Stimulated activated CD8-positive, alpha-beta memory T cell treated with anti-CD3 and anti-CD28 coated beads, Interleukin-7, amount 100 ng/mL, for 24 hours (primary cell): ENCODE measurements at places on chromosomes 16 and 17.

DNA sequence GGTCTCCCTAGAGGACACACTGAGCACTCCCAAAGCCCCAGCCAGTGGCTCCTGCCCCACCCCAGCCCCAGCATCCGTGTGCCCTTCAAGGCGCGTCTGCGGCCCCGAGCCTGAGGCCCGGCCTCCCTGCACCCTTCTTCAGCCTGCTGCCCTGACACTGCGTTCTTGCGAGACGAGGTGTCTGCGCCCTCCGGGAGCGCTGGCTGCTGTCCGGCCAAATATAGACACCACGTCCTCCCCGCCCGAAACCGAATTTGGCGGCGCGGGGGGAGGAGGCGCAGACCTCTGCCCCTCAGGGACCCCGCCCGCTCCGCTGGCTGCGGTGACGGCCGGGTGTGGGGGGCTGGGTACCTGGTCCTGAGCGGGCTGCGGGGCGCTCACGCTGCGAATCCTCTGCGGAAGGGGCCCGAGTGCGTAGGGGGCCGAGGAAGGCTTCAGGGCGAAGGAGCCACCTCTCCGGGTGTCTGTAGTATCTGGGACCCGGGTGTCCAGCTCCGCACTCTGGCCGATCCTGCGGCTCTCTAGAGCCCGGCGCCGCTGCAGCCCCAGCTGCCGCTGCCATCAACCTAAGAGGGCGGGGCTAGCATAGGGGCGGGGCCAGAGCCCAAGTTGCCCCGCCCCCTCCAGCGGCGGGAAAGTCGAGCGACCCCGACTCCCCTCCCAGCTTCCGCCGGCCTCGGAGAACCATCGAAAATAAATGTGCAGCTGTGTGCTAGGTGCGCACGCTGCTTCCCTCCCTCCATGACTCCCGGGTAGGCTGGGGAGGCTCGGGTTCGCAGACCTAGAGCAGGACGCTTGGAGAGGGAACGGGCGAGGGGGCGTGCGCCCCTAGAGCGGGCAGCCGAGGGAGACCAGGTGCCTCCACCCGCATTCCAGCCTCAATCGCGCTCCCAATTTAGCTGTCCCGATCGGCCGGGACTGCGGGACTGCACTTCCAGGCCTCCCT, at the start of gene CORO6:
TSS of gene CORO6 (minus strand) at position 576 of the 946 bp plus-strand sequence. CDS start 1,491 bp downstream, outside the sequence.
- DNase-seq: no peak

DNA sequence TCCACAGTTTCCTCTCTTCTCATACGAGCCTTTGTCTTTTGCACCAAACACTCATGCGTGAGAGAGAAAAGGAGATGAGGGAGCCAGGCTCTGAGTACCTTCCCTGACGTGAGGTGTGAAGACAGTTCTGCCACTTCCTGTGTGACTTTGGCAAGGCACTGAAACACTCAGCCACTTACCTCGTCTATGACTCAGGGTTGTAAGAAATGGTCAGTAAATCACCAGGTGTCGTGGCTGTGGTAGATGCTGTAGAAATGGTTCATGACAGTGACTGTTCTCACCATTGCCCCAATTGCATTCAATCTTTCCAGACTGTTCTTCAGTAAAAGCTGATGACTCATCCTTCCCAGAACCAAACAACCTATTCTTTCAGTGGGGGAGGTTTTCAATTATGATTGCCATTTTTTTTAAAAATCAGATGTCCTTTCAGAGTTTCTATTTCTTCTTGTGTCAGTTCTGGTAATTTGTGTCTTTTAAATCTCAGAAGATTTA, 49.2 kb upstream of the CBFA2T3 start:
- peak; percentile 10 for DNase-seq

DNA sequence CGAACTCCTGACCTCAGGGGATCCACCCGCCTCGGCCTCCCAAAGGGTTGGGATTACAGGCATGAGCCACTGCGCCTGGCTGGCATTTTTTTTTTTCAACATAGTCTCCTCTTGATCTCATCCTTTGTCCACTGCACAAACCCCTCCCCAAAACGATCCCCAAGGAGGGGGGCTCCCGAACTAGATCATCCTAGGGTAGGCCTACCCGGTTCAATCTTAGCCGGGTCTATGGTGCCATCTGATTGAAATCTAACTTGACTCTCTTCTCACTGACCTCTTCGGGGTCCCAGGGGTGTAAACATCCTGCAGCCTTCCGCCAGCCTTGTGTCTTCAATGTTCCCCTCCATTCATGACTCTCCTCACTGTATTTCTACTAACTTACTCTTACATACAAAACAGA, 140.5 kb upstream of the CRHR1 start:
- DNase-seq: no peak

DNA sequence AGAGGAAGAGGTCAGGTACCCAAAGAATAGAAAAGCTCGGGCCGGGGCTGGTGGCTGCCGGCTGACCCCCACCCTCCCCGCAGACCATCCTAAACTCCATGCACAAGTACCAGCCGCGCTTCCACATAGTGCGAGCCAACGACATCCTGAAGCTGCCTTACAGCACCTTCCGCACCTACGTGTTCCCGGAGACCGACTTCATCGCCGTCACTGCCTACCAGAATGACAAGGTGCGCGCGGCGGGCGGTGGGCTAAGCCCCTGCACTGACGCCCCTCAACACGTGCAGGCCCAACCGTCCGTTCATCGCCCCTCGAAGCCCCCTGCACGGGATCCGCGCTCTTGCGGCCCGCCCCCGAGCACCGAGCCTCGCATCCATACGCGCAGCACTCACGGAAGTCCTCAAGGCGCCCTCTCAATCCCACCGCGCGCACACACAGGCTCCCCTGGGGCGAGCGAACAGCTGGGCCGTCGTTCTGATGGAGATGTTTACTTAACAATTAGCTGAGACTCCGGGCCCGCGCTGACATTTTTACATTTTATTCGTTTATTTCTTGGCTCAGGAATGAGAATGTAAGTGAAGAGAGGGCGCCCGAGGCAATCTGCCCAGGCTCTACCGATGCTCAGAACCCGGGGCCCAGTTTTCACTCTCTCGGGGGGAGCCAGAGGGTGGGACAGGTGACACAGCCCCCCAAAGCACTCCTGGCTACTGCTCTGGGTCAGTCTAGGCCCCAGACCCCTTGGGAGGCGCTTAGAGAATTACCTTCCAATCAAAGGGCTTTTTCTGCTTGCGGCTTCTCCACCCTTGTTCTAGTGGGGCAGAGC, 3.5 kb downstream of the TBX2 start:
- DNase-seq: no peak

GRCh38 chr17:3928406-3928805, 12.1 kb upstream of the P2RX1 start:
- DNase-seq: no peak

GRCh38 chr17:29483503-29483902, 83.3 kb downstream of the ABHD15 start:
- no peak for DNase-seq

DNA sequence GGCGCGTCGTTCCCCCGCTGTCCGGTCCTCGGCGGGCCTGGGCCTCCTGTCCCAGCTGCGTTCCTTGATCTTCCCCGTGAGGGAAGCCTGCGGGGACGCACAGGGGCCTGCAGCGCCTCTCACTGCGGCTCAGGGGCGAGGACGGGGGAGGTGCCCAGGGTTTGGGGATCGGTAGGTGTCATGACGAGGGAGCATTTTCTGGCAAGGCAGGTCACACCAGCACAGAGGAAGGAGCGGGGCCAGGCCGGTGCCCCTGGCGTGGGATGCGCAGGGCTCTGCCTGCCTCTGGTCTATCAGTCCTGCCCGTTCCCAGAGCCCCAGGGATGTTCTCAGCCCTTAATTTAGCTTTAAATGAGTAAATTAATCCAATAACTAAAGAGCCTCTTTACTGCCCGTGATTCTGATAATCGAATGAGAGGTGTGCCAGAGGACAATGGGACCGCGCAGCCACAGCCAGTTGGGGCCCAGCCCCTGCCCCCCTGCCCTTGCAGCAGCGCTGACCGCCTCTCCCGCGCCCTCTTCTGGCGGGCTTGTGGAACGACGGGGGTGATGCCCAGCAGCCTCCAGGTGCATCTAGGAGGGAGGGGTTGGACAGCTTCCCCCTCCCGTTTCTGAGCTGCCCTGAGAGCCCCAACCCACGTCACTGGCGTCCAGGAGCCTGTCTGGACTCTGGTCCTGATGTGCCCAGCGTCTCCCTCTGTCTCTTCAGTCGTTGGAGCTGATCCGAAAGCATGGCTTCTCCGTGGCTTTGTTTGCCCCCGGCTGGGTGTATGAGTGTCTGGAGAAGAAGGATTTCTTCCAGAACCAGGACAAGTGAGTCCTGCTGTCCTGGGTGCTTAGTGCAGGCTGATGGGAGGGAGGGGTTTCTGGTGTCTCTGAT, 7.9 kb downstream of the ENGASE start:
- DNase-seq: peak; percentile 16

- no peak for DNase-seq
Measured at GRCh38 chr16:85259832-85260167, 147.5 kb upstream of the CIBAR2 start.

GRCh38 chr16:74030000-74030706, 266.5 kb upstream of the PSMD7 start:
- DNase-seq: no peak

DNA sequence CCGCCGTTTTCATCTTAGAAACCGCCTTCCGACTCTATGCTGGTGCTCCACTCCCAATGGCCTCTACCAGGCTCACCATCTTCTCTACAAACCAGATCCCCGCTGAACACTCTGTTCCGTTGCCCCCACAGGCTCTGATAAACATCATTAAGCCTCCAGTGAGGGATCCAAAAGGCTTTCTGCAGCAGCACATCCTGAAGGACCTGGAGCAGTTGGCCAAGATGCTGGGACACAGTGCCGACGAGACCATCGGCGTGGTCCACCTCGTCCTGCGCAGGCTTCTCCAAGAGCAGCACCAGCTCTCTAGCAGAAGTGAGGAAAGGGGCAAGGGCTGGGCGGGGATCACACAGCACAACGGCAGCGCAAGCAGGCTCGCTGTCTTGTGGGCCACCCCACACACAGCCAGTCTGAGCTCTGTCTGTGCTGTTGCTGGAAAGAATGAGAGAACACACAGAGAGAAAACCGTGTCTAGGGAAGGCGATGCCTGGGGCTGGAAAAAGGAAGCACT, 33.5 kb upstream of the ENDOV start:
- no peak for DNase-seq

DNA sequence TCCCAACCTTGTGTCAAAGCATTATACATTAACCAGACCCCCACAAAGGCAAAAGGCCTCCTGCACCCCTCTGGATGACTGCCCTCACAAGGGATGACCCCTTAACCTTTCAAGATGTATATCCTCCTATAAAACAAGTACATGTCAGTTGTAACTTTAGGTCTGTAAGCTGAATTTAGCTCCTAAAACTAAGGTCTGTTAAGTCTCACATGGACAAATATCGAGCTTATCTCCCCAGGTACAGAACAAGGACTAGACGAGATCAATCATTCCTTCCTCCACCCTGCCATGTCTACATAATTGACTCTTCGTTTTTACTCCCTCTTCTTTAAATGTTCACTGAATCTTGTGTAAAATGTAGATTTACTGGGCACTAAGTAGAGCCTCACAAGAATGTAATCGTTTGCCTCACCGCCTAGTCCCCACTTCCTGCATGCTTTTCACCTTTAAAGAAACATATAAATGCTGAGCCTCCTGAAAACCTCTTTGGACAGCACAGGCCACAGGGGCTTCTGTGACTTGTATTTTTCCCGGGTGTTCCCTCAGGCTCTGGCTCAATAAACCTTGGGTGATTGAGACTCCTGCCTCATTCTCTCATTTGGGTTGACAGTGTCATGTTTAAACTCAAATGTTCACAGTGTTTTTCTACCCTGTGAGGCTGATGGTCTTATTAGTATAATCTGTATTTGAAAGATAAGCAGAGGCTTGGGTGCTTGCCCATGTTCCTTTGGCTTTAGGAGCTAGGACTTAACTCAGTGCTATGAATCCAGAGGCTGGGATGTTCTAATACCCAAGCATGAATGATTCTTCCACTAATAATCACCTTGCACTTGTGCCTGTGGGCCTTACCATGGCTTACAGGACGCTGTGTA, 37.6 kb downstream of the MMD start:
- DNase-seq: no peak

GRCh38 chr17:61955619-61956018, 27.8 kb upstream of the INTS2 start:
- no peak for DNase-seq

DNA sequence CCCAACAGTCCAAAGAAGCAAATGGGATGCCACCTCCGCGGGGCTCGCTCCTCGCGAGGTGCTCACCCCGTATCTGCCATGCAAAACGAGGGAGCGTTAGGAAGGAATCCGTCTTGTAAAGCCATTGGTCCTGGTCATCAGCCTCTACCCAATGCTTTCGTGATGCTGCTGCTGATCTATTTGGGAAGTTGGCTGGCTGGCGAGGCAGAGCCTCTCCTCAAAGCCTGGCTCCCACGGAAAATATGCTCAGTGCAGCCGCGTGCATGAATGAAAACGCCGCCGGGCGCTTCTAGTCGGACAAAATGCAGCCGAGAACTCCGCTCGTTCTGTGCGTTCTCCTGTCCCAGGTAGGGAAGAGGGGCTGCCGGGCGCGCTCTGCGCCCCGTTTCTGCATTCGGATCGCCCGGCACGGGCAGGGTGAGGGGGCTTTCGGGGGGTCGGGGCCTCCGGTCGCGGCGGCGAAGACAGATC, at the start of gene CDH13:
TSS of gene CDH13 (plus strand) at position 179 of the 471 bp plus-strand sequence.
- DNase-seq: no peak

- no peak for DNase-seq
Measured at GRCh38 chr17:68057531-68057952, 22.0 kb downstream of the KPNA2 start.

DNA sequence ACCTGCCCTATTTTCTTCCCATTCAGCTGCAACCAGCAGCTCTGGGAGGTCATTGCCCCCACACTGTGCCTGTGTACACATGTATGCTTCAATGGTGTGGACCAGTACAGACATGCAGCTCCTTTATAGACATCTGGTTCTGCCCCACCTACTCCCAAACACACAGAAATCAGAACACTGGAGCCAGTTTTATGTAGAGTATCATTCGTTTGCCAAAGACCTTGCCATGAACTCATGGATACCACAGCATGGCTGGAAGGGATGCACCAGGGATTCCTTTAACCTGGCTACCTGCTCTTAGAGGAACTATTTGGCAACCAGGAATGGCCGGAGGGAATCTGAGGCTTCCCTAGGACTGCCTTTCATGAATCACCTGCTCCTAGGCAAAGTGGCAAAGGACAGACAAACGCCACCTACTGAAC, 60.4 kb downstream of the ZFHX3 start:
- no peak for DNase-seq

GRCh38 chr17:81509207-81509971, 3.2 kb downstream of the ACTG1 start:
- DNase-seq: no peak
